NCI-H1105 treated with DMSO at 0.1 percent for 48 hours (cell line): ENCODE measurements at places on chromosomes 4 and X.

DNA sequence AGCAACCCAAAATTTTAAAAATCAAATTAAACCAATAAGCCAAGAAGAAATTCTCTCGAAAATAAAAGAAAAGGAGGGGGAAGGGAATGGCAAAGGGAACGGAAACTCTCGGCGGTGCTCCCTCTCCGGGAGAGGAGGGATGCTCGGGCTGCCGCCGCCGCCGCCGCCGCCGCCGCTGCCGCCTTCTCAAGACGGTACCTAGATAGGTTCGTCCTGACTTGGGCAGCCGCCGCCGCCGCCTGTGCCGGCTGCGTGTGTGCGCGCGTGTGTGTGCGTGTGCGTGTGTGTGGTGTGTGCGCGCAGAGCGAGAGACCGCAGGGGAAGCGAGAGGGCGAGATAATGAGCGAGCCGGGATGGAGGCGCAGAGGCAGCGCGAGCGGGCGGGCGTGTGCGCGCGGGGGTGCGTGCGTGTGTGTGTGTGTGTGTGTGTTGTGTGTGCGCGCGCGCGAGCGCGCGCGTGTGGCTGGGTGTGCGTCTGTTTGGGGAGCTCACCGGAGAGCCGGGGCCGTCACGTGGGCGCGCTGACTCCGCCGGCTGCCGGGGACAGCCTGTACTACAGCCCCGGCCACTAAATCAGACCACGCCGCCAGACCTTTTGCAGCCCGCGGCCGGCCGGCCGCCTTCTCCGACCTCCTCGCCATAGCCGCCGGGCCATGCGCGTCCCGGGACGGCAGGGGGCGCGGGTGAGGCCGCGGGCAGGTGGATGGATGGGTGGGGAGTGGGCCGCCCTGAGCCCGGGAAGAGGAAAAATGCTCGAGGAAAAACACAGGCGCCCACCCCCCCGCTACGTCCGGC lies 111.6 kb downstream of the DHX15 start:
- DNase-seq: peak; percentile 63

- DNase-seq: no peak
Observed at GRCh38 chr4:130646886-130647285, 1550.9 kb downstream of the C4orf33 start.

GRCh38 chr4:162201673-162202072 lies 37.9 kb upstream of the FSTL5 start:
- DNase-seq: no peak

DNA sequence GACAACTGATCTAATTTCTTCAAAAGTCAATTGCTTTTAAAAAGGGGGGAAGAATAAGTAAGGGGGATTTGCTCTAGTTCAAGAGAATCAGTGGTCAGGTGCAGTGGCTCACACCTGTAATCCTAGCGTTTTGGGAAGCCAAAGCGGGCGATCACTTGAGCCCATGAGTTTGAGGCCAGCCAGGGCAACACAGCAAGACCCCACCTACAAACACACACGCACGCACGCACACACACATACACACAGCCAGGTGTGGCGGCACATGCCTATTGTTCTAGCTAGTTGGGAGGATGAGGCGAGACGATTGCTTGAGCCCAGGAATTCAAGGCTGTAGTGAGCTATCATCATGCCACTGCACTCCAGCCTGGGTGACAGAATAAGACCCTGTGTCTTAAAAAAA lies 9.6 kb downstream of the GRSF1 start:
- DNase-seq: no peak

GRCh38 chrX:51569561-51569960 lies 49.2 kb downstream of the CENPVL3 start:
- no peak for DNase-seq

GRCh38 chr4:2194496-2194895 lies 47.4 kb downstream of the HAUS3 start:
- DNase-seq: no peak

GRCh38 chrX:109679820-109680219 lies 53.2 kb downstream of the ACSL4 start:
- DNase-seq: no peak

DNA sequence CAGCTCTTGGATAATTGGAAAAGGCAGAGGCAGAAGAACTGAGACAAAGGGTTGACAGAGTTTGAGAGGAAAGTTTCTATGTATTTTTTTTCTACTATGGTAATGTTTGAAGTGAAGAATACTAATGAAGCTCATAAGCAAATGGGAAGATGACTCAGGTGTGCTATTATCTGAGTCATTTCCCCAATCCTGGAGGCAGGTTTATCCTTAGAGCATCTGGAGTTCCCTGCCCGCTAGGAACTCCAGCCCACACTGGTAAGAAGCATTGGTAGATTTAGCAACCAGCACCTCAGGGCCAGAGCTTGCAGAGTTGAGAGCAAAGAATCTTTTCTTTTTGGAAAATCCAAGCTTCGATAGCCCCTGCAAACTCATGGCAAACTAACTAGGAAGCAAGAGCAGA lies 55.2 kb downstream of the DOCK11 start:
- no peak for DNase-seq

GRCh38 chr4:160318567-160319220 lies 1215.8 kb downstream of the RAPGEF2 start:
- no peak for DNase-seq

- DNase-seq: no peak
Observed at GRCh38 chr4:119110121-119110520, 25.5 kb upstream of the MYOZ2 start.

GRCh38 chrX:41026702-41027078 lies 58.6 kb upstream of the USP9X start:
- no peak for DNase-seq

- DNase-seq: no peak
Observed at GRCh38 chr4:182901337-182901736, 15.8 kb downstream of the DCTD start.

DNA sequence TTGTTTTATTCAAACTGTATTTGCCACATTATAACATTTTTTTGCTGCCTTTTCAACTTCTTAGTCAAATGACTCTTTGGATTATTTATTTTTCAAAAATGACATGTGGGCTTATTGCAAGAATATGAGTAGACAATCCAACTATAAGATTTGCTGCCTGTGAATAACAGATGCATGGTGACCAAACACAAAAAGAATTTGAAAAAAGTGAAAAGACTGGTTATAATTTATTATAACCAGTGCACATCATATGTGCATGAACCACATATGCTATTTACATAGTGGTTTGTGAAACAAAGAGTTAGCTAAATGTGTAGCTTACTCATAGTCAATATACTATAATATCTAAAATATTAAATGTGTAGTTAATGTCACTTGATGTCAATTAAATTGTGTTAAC lies 2086.8 kb downstream of the ARAP2 start:
- no peak for DNase-seq

DNA sequence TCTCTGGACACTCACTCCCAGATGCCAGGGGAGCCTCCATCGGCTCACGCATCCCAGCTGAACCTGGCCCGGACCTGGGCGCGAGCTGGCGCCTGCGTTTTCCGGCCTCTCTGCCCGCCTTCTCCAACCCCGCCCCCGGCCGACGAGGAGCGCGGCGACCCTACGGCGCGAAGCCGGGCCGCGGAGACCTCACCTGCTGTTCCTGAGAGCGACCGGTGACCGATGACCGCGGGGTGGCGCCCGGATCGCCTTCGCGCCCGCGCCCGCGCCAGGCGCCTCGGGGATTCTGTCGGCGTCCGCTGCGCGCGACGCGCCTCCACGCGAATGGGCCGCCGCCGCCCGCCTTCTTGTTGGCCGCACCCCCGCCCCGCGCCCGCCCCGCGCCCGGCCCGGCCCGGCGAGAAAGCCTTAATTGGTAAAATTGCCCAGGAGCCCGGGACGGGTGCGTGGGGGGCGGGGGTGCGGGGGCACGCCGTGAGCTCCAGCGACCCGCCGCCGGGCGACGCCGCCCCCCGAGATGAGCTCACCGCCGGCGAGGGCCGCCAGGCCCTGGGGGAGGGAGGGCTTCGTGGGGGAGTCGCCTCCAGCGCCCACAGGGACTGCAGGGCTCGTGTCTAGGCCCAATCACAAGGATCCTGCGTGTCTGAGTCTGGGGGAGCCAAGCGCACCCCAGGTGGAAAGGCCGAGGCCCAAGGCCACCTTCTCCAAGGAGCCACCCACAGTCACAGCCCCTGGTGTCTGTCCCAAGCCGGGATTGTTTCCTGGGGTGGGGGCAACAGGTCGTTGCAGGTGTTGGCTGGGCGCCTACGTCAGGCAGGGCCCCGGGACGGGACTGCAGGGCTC lies at the start of gene FLNA:
FLNA (minus strand) TSS at position 322 of the 843 bp plus-strand sequence. CDS start 3,389 bp downstream, outside the sequence.
- peak; percentile 50 for DNase-seq

DNA sequence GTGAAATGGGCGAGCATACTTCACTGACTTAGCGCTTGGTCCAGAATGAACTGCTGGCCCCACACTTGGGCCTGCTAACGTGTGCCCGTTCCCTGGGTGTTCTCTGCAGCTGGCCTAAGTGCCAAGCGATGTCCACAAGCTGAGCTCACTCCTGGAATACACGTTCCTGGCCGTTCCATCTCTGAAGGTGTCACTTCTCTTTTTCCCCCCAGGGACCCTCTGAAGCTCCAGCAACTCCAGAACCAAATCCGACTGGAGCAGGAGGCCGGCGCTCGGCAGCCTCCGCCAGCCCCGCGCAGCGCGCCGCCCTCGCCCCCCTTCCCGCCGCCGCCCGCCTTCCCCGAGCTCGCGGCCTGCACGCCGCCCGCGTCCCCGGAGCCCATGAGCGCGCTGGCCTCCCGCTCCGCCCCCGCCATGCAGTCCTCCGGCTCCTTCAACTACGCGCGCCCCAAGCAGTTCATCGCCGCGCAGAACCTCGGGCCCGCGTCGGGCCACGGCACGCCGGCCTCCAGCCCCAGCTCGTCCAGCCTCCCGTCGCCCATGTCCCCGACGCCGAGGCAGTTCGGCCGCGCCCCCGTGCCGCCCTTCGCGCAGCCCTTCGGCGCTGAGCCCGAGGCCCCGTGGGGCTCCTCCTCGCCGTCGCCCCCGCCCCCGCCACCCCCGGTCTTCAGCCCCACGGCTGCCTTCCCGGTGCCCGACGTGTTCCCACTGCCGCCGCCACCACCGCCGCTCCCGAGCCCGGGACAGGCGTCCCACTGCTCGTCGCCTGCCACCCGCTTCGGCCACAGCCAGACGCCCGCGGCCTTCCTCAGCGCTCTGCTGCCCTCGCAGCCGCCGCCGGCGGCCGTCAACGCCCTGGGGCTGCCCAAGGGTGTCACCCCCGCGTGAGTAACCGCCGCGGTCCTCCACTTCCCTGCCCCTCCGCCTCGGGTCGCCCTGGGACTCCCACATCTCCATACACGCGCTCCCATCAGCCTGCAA lies 132.3 kb downstream of the CBR4 start:
- no peak for DNase-seq

GRCh38 chr4:24690436-24690835 lies 104.9 kb upstream of the SOD3 start:
- no peak for DNase-seq

DNA sequence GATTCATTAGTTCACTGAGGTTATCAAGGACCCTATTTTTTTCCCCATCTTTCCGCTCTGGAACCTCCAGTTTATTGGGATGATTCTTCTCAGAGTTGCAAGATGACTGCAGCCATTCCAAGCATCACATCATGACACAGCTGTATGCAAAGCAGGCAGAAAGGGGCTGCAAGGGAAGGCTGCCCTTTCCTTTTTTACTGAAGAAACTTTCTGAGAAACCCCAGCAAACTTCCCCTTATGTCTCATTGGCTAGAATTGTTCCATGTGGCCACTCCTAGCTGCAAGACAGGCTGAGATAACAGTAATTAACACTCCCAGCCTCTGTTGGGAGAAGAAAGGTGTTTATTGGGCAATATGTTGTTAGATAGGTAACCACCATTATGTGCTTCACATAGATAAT lies 102.6 kb downstream of the SATL1 start:
- DNase-seq: no peak

DNA sequence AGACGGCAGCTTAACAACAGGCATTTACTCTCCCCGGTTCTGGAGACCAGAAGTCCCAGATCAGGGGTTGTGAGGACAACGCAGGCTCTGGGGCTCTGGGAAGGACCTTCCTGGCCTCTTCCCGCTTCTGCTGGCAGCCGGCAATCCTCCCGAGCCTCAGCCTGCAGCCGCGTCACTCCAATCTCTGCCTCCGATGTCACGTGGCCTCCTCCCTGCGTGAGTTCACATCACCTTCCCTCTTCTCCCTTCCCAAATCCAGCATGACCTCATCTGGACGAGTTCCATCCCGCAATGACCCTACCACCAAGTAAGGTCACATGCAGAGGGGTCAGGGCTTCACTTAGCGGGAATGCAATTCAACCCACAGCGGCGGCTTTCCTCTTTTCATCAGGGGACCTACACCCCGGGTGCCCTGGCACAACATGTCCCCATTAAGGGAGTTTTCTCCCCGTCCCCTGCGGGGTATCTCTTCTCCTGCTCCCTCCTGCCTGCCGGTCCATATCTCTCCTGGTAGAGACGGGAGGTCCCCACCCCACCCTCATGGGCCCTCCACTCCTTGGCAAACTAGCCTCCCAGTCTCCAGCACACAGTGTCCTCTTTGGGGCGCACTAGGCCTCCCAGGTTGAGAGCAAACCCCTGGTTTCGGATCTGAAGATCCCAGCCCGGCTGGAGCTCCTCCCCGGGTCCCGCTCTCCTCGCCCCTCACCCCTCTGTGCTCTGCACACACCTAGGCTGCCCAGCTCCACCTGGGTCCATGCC lies 25.5 kb downstream of the ABLIM2 start:
- DNase-seq: no peak

DNA sequence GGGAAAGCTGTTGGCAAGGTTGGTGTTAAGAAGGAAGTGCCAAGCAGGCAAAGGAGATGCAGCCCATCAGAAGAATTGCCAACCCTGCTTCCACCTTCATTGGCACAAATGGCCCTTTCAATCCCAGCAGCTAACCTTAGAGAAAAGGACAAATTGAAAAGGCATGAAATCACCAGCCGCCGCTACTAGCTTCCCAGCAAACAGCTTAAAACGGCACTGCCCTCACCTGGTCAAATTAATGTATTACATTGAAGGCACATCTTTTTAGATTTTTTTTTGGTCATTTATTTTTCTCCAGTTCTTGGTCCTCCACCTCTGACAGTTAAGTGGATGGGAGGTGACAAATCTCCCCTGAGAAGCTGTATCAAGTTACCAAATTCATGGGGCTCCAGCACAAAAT lies 51.0 kb upstream of the NHSL2 start:
- peak; percentile 34 for DNase-seq

DNA sequence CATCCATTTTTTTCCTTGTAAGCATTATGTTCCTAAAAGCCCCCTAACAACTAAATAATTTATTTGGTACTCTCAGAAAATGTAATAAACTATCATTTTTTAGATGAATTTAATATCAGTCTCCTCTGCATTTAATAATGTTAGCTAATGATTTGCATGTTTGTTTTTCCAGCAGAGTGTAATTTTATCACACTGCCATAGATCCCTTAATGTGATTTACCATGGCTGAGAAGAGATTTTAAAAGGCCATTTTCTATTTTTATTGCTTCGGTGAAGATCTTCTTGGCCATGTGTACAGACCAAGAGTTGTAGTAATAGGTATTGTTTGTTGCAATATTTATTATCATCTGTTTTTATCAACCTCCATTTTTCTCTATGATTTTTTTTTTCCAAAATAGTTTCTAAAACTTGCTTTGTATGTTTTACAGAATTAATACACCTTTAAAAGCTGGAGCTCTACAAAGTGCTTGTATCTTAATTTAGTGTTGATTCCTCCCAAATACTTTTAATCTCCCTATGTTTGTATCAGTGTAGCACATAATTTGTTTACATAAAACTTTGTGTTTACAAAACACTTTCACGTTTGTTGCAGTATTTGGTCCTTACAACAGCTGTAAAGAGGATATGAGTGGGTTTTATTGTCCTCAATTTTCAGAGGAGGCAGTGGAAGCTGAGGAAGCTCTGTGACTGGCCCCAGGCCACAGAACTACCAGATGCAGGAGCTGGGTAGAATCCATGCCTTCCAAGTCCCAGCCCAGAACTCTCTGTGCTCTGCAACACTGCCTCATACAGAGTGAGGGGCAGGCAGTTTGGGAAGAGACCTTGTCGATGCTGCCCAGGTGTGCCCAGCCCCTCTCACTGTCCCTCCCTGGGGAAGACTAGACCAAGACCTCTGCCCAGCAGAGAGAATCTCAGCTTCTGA lies 58.1 kb downstream of the FAM114A1 start:
- no peak for DNase-seq
